ENCODE measurements at places on chromosomes 12 and 14. TPM values are rescaled to one million over a fixed set of nuclear protein-coding genes. Genes with fewer than 3 reads are reported as not detected.

GRCh38 chr14:105857826-105858675, 331.7 kb downstream of the TMEM121 start:
- H3K27ac ChIP-seq = no peak overlapping the region
- no peaks in the 10 kb centered on the region for H3K36me3 ChIP-seq
- DNase-seq = peak; percentile 21
- no peaks in the 10 kb centered on the region for H3K27me3 ChIP-seq
- H3K4me1 ChIP-seq = no peaks in the 10 kb centered on the region

DNA sequence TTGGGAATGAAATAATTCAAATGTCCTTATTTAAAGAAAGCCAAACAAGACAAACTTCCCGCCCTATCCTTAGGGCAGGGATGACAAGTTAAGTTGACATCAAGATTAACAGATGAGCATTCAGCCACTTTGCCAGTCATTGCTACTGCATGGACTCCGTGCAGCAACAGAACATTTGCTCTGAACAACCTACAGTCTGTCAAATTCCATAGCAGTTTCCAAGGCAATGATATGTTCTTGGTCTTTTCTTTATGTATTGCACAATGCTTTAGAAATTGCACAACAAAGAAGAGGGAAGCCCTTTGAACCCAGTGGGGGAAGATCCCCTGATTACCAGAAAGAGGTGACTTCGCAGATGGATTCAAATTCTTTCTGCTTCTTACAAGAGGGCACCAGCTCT, 269.8 kb downstream of the BCAT1 start:
- no peaks in the 10 kb centered on the region for H3K4me1 ChIP-seq
- H3K36me3 ChIP-seq = no peaks in the 10 kb centered on the region
- DNase-seq = no peak
- peak overlapping the region; percentile 98 for H3K27ac ChIP-seq
- H3K27me3 ChIP-seq = no peaks in the 10 kb centered on the region

GRCh38 chr12:104596134-104596799, 139.5 kb downstream of the CHST11 start:
- H3K27me3 ChIP-seq = no peaks in the 10 kb centered on the region
- H3K36me3 ChIP-seq = no peaks in the 10 kb centered on the region
- H3K4me1 ChIP-seq = no peaks in the 10 kb centered on the region
- H3K4me3 ChIP-seq = no peak overlapping the region
- no peak overlapping the region for H3K27ac ChIP-seq
- DNase-seq = no peak

GRCh38 chr12:124296295-124296915, 1.5 kb downstream of the RFLNA start:
- peaks cover 28% of the 10 kb centered on the region for H3K27me3 ChIP-seq
- H3K36me3 ChIP-seq = no peaks in the 10 kb centered on the region
- no peak overlapping the region for H3K27ac ChIP-seq
- peaks cover 6% of the 10 kb centered on the region for H3K4me1 ChIP-seq

DNA sequence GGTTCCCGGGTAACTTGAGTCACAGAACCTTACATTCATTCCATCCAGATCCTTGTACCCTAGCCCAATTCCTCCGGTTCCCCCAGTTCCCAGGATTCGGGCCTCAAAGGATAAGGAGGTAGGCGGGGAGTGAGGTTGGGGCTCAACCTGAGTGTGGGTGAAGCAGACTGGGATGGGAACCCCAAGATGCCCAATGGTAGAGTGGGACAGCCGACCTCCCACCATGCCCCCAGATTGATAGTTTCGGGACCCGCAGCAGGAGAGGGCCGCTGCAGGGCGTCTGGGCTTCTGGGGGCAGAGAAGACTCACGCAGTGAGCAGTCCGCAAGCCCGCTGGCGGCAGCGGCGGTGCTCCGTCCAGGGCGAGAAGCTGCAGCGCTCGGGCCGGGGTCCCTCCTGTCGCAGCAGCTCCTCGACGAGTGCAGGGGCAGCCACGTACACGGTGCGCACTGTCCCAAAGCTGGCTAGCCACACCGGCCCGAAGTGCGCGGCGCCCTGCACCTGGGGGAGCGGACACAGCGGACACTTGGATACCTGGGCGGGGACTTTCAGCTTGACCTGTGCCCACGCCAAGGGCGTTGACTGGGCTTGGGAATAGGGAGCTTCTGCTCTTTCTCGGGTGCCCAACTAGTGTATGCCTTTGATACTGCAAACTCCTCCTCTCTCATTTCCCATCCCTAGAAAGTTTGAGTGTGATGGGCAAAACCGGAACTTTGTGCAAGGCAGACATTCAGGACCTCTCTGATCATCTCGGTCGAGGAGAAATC, 997 bp downstream of the CYP27B1 start:
- no peak overlapping the region for H3K27ac ChIP-seq
- H3K27me3 ChIP-seq = peaks cover 64% of the 10 kb centered on the region
- H3K4me1 ChIP-seq = peaks cover 6% of the 10 kb centered on the region

DNA sequence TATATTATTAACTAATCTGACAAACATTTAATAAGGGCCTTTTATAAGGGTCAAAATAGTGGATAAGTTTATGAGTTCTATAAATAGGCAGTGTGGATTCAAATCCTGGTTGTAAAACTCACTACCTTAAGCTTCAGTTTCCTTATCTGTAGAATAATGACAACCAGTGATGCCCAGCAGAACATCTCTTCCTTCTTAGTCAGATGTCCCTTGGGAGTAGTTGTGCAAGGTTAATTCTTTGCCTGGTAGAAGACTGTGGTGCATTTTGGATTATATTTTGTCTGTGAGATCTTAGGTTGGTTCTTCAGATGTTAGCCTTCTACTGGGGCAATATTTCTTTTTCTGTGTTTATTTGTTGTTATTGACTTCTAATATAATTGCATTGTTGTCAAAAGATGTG, 59.5 kb downstream of the ARID2 start:
- no peak for DNase-seq
- no peaks in the 10 kb centered on the region for H3K4me1 ChIP-seq
- H3K36me3 ChIP-seq = peaks cover 2% of the 10 kb centered on the region

GRCh38 chr12:131093971-131094830, 140.5 kb downstream of the ADGRD1 start:
- DNase-seq = peak; percentile 12
- no peak overlapping the region for H3K4me3 ChIP-seq
- H3K27me3 ChIP-seq = no peaks in the 10 kb centered on the region

- no peak overlapping the region for H3K4me3 ChIP-seq
- DNase-seq = no peak
- H3K27me3 ChIP-seq = no peaks in the 10 kb centered on the region
- H3K4me1 ChIP-seq = no peaks in the 10 kb centered on the region
- no peaks in the 10 kb centered on the region for H3K36me3 ChIP-seq
Observed at GRCh38 chr12:56541631-56542030, 20.0 kb downstream of the RBMS2 start.

DNA sequence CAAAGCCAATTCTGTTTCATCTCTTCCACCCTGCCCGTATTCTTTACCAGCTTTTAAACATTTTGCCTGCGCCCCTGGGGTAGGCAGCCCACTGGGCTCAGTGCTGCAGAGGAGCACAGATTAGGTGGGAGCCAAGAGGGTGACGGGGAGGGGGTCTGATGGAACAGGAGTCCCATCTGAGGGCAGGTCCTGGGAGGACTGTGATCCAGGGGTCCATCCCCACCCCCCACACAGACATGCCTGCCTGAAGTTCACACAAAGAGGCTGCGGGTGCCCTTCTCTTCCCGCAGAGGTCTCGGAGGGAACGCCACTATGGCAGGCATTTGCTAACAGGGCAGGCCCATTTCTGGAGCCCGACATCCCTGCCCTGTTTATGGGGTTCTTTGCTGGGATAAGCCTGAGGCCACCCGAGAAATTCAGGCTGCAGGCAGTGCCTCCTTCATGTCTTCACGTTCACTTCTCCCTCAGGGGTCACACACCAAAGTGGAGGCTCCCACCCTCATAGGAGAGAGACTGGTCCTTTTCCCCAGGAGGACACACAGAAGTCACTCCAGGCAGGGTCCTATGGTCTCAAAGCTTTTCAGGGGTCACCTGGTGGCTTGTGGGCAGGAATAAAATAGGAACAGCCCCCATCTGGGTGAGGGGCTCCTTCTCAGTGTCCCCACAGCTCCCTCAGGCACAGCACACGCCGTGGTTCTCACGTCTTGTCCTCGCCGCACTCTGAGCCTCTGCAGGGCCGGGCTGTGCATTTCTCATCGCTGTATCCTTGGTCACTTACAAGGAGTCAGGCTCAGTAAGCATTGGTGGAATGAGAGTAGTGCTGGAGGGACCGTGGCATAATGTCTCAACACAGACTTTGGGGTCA, 12.9 kb downstream of the VASH1 start:
- H3K4me1 ChIP-seq = peaks cover 6% of the 10 kb centered on the region
- DNase-seq = peak; percentile 49
- no peaks in the 10 kb centered on the region for H3K27me3 ChIP-seq
- no peak overlapping the region for H3K27ac ChIP-seq

GRCh38 chr12:52149651-52150241, 42.1 kb downstream of the KRT80 start:
- H3K4me1 ChIP-seq = no peaks in the 10 kb centered on the region
- H3K4me3 ChIP-seq = no peak overlapping the region
- H3K27ac ChIP-seq = no peak overlapping the region
- peak; percentile 72 for DNase-seq
- H3K27me3 ChIP-seq = no peaks in the 10 kb centered on the region

DNA sequence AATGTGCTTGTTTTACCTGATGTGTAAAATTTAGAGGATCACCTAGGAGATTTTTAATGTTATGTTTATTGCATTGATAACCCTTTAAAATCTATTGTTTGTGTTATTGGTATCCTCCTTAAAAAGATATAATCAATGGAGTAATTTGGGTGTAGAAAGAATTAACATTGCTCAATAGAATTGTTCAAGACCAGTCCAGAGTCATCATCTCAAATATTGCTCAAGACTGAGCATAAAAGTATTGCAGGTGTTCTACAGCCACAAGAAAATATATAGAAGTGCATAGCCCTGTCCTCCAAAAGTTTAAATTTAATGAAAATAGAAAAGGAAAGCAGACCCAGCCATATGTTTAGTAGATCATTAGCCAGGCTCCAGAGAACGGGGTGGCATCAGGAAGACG, 102.5 kb upstream of the ARID2 start:
- DNase-seq = no peak
- no peaks in the 10 kb centered on the region for H3K4me1 ChIP-seq
- H3K4me3 ChIP-seq = no peak overlapping the region
- H3K27ac ChIP-seq = no peak overlapping the region
- H3K27me3 ChIP-seq = peaks cover 24% of the 10 kb centered on the region

- H3K4me3 ChIP-seq = peak within 1 kb of the TSS; percentile 86
- no peaks in the 10 kb centered on the region for H3K4me1 ChIP-seq
- peak; percentile 76 for DNase-seq
- H3K36me3 ChIP-seq = no peaks in the 10 kb centered on the region
- H3K27me3 ChIP-seq = peaks cover 74% of the 10 kb centered on the region
- H3K27ac ChIP-seq = no peak within 1 kb of the TSS
Observed at GRCh38 chr12:45050751-45051571, at the start of gene DBX2. TSS of gene DBX2 (minus strand) at chr12:45051099. CDS start at chr12:45050927, 172 bp downstream.

DNA sequence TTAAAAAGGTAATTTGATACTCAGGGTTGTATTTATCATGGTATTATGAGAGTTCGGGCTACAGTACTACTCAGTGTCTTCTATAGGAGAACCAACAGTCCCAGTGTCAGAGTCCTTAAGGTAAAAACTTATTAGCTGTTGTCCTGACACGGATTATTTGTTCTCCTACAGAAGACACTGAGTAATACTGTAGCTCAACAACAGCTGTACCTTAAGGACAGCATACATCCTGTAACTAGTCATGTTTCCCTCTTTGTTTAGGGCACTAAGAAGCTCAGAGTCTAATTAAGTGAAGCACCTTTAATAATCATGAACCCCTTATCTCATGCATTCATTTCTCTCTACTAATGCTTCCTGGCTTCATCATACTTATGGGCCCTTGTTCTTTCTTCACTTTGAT, 33.9 kb downstream of the ARF6 start:
- no peaks in the 10 kb centered on the region for H3K27me3 ChIP-seq
- H3K36me3 ChIP-seq = no peaks in the 10 kb centered on the region
- no peak overlapping the region for H3K4me3 ChIP-seq
- DNase-seq = no peak
- no peak overlapping the region for H3K27ac ChIP-seq

GRCh38 chr14:35374263-35374712, 30.3 kb downstream of the NFKBIA start:
- no peaks in the 10 kb centered on the region for H3K4me1 ChIP-seq
- no peak for DNase-seq
- H3K36me3 ChIP-seq = no peaks in the 10 kb centered on the region
- no peak overlapping the region for H3K27ac ChIP-seq

- DNase-seq = no peak
- H3K4me3 ChIP-seq = no peak overlapping the region
- no peak overlapping the region for H3K27ac ChIP-seq
- H3K27me3 ChIP-seq = no peaks in the 10 kb centered on the region
- H3K36me3 ChIP-seq = no peaks in the 10 kb centered on the region
- no peaks in the 10 kb centered on the region for H3K4me1 ChIP-seq
Observed at GRCh38 chr12:91344408-91344807, 161.8 kb upstream of the DCN start.

DNA sequence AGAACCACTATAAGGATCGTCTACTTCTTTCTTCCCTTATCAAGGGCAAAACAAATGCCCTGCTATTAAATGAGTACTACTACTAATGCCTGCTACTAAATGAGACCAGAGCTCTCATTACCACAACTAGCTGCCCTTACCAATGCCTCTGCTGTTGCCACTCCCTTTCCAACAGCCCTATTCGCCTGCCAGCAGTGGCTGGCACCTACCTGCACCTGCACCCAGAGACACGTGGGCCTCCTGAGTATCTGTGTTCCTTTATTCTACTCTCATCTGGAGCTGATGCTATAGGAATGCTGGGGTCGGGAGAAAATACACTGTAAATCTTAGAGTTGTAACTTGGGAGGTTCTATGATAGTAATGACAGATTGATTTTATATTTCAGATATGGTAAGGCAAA, 174.7 kb downstream of the SLC2A13 start:
- no peak overlapping the region for H3K4me3 ChIP-seq
- H3K4me1 ChIP-seq = no peaks in the 10 kb centered on the region
- no peaks in the 10 kb centered on the region for H3K36me3 ChIP-seq
- H3K27ac ChIP-seq = no peak overlapping the region
- H3K27me3 ChIP-seq = no peaks in the 10 kb centered on the region

- H3K4me1 ChIP-seq = peaks cover 3% of the 10 kb centered on the region
- H3K27me3 ChIP-seq = no peaks in the 10 kb centered on the region
Observed at GRCh38 chr12:29880987-29881386, 97.2 kb upstream of the TMTC1 start.

- no peaks in the 10 kb centered on the region for H3K27me3 ChIP-seq
- peaks cover 10% of the 10 kb centered on the region for H3K4me1 ChIP-seq
- no peaks in the 10 kb centered on the region for H3K36me3 ChIP-seq
- H3K27ac ChIP-seq = no peak overlapping the region
- peak; percentile 87 for DNase-seq
- H3K4me3 ChIP-seq = no peak overlapping the region
Observed at GRCh38 chr12:94616203-94616729, 34.1 kb downstream of the TMCC3 start.

The C12orf54 gene
- total RNA-seq = not detected

The MYF5 gene
- not detected for total RNA-seq

The LBHD2 gene
- total RNA-seq = not detected

The RBP5 gene
- total RNA-seq = 27.3 TPM

The ZFHX2 gene
- total RNA-seq = 9.2 TPM

The NANOG gene
- total RNA-seq = 6.1 TPM

The OAS1 gene
- total RNA-seq = not detected

The ARHGEF40 gene
- 71.1 TPM for total RNA-seq

All from endodermal cell (in vitro differentiated cells).